ENCODE measurements at places on chromosomes 5 and 9.

DNA sequence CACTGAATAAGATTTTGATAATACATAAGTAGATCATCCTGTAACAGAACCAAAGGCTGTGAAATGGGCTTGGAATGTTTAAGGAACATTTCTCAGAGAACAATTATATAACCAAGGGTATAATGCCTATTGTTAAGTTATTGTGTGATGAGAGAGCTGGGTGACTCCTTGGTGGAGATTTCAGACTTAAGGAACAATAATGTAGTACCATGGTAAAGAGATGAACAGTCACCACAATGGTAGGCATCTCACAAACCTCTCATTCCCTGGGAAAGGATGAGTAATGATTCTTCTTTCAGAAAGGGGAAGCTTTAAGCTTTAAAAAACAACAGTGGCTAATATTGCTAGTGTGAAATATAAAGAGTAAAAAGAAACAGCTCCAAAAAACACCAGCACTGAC is 147.4 kb downstream of the TRIM36 start:
- DNase-seq, result no peak

GRCh38 chr5:86997516-86997915 is 270.2 kb upstream of the RASA1 start:
- no peak for DNase-seq

GRCh38 chr5:82855893-82856550 is 221.2 kb downstream of the TMEM167A start:
- DNase-seq, result no peak

GRCh38 chr5:110087829-110088228 is 398.1 kb downstream of the MAN2A1 start:
- DNase-seq, result no peak

GRCh38 chr5:101897914-101898313 is 398.2 kb downstream of the SLCO4C1 start:
- DNase-seq, result no peak

DNA sequence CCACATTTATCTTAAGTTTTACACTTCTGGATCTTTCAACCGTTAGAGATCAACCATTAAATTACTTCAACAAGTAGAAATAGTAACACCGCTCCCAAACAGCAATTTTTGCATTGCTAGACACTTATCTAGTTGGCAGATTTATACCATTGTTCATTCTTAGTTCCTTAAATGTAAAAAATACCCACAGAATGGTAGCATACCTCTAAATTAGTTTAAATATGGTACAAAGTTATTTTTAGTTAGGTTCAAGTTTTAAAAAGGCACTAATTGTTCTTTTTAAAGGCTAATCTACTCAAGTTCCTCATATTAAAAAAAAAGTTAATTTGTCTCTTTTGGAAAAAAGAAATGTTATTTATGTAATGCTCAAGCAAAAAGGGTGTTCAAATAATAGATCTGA is 8.1 kb downstream of the PFDN1 start:
- no peak for DNase-seq

DNA sequence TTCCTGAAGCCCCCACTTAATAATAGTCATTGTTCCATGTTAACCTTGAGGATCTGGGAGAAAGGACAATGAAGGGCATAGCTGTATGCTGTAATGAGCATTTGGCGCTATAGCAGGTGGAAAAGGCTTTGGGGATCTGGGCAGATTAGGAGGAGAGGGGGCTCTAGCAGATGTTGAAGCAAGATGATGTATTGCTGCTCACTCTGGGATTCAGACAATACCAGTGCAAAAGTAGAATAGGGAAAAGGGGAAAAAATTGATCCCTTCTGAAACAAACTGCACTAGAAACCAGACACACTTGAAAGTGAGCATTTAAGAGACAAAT is 575.3 kb upstream of the MEF2C start:
- no peak for DNase-seq

DNA sequence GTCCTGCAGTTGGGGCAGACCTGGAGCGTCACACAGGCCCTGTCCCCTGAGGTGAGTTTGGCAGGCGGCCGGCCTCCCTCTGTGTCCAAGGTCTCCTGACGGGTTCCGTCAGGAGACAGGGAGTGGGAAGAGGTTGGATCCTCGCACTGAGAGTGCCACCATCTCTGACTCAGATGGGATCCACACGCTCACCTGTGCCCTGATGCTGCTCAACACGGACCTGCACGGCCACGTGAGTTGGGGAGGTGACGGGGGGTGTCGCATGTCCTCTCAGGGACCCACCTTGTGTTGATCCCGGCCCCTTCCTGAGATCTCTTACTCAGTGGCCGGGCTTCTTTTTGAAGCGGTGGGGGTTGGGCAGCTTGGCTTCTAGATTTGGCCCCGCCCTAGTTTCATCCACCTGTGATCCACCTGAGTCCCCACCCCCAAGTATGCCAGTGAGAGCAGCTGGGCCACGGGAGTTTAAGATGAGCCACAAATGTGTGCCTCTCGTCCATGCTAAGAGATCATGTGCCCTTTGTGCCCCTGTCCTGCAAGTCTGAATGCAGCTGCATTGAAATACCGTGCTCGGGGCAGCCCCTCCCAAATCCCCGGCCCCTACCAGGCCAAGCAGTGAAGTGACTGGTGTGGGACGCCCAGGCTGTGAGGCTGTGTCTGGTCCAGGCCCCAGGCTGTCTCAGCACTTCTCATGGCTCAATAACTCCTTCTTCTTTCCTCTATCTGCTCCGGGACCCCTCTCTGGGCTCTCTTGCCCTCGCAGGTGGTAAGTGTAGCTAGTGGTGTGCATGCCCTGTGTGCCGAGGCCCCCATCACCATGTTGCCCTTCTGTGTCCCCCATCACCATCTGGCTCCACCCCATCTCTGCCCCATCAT is 27.2 kb downstream of the PSD2 start:
- DNase-seq, result no peak

- no peak for DNase-seq
These were observed 596 bp downstream of the SLC28A3 start for GRCh38 chr9:84339962-84340361.

DNA sequence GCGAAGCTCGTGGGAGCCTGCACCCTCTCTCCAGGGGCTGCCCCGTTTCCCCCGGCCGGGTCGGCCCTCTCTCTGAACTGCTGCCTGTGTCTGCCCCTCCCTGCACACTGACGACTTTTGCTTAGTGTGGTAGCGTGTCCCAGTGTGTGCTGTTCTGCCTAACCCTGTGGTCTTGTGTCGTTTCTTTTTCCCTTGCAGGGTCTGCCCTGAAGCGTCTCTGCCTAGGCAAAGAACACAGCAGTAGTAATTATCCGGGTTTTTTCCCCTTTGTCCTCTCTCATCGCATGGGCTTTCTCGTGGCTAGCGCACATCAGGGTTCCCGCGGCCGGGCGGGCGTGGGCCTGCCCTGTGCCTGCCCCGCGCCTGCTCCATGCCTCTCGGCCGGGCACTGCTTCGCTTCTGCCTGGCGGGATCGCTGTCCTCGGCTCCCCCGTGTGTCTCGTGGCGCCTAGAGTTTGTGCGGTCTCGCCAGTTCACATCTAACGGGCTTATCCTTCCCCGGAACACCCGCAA is 122.7 kb downstream of the WNK2 start:
- DNase-seq, result no peak

DNA sequence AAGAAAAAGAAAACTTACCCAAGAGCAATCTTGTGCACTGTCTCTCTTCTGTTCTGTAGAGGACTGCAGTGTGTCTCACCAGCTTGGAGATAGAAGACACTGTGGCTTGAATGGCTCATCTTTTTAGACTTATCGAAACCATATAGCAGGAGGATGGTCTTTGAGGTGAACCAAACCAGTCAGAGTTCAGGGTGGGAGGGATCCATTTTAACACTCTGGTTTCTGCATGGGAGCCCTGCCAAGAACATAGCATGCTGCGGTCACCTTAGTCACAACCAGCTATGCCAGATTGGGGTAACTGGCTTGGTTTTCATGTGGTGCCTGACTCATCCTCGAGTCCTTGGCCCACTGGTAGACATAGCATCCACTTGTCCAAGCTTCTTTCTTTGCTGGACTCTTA is 135.1 kb downstream of the PAPPA start:
- DNase-seq, result no peak

- DNase-seq, result no peak
These were observed 71.6 kb downstream of the PKD2L2 start for GRCh38 chr5:137960819-137961218.

DNA sequence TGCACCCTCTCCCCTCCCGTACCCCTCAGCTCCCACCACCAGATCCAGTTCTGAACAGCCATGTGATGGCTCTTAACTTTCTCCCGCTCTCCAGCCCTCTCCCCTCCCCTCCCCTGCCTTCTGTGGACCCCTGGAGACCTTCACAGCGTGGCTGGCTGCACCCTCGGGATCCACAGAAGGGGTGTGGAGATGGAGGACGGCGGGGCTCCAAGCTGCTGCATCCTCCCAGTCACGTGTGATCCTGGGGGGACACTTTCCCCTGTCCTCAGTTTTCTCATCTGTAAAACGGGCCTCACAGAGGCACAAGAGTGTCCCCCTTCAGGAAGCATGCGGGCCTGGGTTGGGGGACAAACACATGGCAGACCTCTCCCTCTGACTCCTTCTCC is 276.0 kb upstream of the MVB12B start:
- no peak for DNase-seq

DNA sequence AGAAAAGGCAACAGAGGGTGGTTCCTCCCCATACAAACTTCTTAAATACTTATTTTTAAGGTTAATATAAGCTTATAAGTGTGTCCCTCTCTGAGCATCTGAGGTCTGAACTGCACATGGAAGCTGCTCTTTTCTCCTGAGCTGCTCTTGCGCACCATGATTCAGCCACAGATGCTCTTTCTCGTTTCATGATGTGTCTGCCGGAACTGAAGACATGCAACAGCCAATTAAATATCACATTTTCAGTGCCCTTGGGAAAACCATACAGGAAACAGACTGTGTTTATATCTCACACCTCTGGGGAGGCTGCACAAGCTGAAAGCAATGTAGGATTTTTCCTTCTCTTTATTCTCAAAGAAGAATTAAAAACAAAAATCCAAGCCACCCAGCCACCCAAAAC is 96.8 kb upstream of the NREP start:
- no peak for DNase-seq

DNA sequence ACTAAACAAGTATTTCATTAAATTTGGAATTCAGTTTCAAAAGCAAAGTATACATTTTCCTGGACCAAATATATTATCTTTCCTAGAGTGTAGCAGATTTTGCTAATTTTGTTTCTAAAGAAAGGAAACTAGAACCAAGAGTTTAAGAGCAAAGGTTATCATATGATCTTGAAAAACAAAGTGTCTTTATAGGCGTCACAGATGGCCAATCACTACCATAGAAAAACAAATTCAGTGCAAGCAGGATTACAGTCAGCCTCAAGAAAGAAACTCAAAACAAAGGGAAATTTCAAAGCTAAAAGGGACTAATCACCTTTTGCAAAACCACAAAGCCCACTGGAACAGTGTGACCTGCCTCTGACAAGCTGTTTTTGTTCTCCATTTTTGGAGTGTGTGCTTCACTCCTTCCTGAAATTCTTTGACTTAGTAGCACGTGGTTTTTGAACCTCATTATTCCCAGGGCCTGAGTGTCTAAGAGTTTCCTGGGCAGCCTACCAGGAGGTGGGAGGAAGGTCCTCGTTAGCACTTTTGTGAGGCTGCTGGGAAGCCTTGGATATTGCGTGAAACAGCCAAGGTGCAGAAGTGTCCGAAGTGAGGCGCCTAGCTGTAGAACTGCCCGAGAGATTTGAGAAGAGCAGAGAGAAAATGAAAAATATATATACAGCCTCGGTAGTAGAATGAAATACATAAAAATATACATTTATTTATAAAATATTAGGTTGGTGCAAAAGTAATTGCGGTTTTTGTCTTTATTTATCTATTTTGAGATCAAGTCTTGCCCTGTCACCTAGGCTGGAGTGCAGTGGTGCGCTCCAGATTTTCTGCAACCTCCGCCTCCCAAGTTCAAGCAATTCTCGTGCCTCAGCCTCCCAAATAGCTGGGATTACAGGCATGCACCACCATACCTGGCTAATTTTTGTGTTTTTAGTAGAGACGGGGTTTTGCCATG is 246.1 kb downstream of the MARCHF11 start:
- no peak for DNase-seq

- DNase-seq, result no peak
These were observed 164.4 kb upstream of the EDIL3 start for GRCh38 chr5:84549054-84549453.

- DNase-seq, result no peak
These were observed 35.1 kb downstream of the CEMIP2 start for GRCh38 chr9:71733176-71733575.

DNA sequence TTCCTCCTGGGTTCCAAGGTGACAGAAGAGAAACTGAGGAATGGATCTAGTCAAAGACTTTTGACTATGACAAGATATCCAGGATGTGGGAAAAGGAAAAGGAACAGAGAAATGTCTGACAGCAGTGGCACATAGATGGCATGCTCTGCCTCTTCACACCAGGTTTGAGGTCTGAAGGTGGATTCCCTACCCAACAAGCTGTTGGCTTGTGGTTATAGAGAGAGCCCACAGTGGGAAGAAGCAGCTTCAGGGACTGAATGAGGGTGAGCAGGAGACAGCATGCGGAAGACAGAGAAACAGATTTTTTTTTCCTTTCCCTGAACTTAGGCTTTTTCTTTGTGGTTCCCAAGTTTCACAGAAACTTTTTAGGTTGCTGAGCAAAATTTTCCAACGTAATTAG is 20.6 kb downstream of the IFNW1 start:
- DNase-seq, result no peak

- DNase-seq, result no peak
These were observed 24.6 kb downstream of the NDUFA8 start for GRCh38 chr9:122134822-122135528.

- no peak for DNase-seq
These were observed 2.0 kb downstream of the ENC1 start for GRCh38 chr5:74638544-74638969.

DNA sequence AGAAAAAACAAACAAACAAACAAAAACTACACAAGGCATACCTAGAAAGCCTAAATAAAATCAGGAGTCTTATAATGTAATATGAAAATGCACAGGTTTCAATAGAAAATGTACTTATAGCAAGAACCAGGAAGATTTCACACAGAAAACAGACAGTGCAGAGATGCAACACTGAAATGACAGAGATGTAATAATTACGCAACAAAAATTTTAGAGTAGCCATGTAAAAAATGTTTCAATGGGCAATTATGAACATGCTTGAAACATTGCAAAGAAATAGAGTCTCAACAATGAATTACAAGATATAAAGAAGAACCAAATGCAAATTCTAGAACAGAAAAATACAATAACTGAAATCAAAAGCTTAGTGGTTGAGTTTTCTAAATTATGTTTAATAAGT is 405.9 kb downstream of the PLK2 start:
- DNase-seq, result no peak

DNA sequence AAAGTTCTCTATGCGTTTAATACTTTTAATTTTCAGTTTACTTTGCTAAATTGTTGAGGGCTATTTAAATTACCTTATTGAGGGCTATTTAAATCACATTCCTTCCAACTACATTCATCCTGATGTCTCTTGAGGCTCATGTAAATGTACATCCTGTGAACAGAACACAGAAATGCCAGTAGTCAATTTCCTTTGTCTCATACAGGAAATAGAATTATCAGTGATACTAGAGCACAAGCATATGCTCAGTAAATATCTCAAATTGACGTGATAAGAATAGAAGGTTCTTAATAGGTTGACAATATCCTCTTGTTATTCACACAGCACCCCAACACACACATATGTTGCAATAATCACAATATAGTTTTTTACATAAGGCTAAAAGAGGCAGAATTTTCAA is 449.0 kb downstream of the CYLC2 start:
- no peak for DNase-seq

- DNase-seq, result no peak
These were observed 6.5 kb upstream of the GADD45G start for GRCh38 chr9:89598363-89598713.

- no peak for DNase-seq
These were observed 299.2 kb downstream of the NFIB start for GRCh38 chr9:14014744-14015143.

GRCh38 chr5:179821298-179822058 is 773 bp downstream of the SQSTM1 start:
- peak; percentile 81 for DNase-seq

Measured in activated T-cell treated with anti-CD3 and anti-CD28 coated beads for 48 hours (primary cell).